ENCODE measurements at places on chromosomes 2 and 18.

GRCh38 chr18:6653880-6654279, 75.6 kb upstream of the ARHGAP28 start:
- DNase-seq = no peak

DNA sequence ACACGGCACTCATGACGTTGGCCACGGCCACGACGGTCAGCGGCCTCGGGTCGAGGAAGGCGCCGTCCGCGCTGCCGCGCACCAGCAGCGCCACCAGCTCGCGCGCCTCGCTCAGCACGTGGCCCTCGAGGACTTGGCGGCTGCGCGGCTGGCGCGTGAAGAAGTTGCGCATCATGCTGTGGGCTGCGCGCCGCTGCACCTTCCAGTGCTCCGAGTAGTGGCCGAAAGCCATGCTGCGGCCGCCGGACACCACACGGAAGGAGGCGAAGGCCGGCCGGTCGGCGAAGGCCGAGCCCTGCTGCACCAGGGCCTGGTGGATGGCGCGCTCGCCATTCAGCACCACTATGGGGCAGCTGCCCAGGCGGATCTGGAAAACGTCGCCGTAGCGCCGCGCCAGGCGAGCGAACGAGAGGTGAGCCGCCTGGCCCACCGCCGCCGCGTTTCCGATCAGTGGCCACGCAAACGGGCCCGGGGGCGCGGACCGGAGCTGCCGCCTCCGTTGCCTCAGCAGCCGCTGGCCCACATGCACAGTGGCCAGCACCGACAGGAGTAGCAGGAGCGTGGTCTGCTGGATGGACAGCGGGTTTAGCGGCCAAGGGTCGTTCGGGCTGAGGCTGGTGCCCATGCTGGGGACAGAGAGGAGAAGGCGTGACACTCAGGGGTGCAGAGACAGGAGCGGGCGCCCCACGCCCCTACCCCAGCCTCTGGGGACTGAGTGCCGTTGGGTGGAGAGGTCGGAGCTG, 1.0 kb downstream of the CYP1B1 start:
- no peak for DNase-seq

- DNase-seq = no peak
Observed at GRCh38 chr2:65487404-65487803, 55.0 kb upstream of the SPRED2 start.

GRCh38 chr2:178602901-178603300, 122.6 kb downstream of the PLEKHA3 start:
- DNase-seq = no peak

- no peak for DNase-seq
Observed at GRCh38 chr2:190213441-190214335, 105.9 kb downstream of the HIBCH start.

DNA sequence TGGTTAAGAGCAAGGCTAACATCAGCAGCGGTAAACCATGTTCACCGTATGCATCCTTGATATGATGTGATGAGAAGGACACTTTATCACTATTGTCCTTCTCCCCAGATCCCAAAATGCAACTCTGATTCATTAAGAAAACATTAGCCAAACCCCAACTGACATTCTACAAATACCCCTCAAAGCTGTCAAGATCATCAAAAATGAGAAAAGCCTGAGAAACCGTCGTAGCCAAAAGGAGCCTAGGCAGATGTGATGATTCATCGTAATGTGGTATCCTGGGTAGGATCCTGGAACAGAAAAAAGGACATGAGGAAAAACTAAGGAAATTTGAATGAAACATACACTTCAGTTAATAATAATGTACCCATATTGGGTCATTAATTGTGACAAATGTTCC, 67.3 kb upstream of the ST6GAL2 start:
- no peak for DNase-seq
